Activated naive CD4-positive, alpha-beta T cell (primary cell): ENCODE measurements at places on chromosomes 6 and 20.

DNA sequence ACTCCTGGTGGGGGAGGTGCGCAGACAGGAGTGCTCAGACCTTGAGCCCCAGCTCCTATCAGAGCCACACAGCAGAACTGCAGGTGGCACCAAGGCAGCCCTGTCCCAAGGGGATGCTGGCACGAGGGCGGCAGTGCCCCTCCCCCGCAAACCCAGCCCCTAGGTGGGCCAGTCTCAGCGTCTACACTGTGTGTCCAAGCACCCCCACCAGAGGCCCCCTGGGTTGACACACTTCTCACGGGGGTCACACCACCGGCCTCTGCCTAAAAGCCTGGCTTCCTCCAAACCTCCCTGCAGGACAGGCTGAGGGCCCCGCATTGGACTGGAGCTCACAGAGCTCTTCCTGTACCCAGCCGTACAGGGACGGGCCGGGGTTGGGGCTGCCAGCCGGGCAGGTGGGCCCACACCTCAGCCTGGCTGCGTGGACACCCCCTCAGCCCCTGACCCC lies 8.1 kb downstream of the SLC2A4RG start:
- no peak for DNase-seq

GRCh38 chr20:24970030-24970553 lies 21.0 kb downstream of the CST7 start:
- DNase-seq: no peak

GRCh38 chr6:90374201-90374600 lies 77.6 kb upstream of the BACH2 start:
- no peak for DNase-seq

DNA sequence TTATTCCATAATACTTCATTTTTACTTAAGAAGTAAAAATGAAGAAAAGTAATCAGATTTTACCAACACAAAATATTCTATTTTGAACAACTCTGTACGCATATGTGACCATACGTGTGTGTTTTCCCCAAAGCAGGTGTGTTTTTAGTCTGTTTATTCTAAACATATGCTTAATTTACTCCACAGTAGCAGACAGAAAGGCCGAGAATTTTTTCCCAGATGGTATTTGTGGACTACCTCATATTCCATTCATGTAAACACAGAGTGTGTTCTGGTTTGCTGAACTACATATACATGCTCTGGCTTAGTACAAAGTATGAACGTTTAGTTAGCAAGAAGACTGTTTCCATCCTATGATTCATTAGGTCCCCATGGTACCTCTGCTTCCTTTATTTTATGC lies 233.3 kb upstream of the RUNX2 start:
- no peak for DNase-seq

DNA sequence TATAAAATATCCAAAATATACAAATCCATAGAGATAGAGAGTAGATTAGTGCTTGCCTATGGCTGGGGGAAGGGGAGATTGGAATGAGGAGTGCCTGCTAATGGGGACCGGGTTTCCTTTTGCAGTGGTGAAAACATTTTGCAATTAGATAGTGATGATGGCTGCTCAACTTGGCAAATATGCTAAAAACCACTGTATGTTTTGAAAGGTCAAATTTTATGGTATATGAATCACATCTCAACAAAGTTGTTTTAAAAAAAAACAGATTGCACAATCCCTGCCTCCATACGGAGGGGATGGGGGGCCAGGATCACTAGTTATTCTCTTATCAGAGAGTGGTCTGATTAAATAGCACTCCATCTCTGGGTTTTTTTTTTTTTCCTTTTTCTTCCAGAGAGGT lies 76.9 kb upstream of the RIPOR2 start:
- no peak for DNase-seq

DNA sequence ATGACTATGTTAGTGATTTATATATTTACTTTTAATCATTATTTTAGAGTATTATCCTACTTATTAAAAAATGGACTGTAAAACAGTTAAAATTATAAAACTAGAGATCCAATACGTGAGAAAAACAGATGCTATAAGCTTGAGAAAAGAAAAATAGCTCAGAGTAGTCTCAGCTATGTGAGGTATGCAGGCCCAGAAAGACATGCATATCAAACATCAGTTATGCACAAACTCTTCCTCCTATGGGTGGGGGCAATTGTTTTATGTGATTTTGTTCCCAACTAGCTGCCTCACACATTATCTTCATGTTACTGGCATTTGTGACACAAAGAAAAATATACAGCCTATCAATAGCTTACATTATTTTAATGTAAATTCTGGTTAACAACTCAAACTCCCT lies 28.8 kb downstream of the RARS2 start:
- DNase-seq: no peak

DNA sequence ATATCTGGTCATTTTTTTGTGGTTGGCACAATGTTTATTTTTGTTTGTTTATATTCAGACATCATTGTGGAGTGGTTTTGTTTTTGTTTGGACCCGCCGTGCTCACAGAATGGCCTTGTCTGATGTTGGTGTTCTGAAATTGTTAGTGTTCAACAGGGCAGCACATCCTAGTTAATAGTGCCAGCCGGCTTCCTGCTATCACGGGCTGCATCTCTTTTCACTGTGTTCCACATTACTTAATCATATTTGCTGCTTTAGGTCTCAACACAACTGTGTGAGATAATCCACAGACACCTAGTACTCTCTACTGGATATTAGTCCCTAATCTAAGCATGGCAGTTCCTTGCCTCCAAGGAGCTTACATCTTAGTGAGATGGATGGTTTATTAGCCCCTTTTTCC lies 2.8 kb upstream of the EIF2S2 start:
- no peak for DNase-seq

GRCh38 chr6:116536216-116536621 lies 9.3 kb downstream of the TRAPPC3L start:
- no peak for DNase-seq

DNA sequence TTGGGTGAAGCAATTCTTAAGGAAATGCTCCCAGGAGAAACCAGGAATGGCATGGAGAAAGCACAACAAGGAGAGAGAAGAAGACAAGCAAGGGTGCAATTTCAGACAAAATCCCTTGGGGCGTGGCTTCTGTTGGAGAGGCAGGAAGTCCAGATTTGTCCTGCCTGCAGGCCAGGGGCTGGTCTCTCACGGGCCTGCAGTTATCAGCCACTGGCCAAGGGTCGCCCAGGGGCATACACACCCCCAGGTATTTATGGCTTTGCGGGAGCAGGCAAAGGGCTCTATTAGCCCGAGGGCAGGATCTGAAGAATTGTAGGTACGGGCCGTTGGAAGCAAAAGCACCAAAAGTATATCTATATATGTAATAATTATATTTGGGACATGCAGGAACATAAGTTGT lies 87.7 kb downstream of the IYD start:
- DNase-seq: no peak

DNA sequence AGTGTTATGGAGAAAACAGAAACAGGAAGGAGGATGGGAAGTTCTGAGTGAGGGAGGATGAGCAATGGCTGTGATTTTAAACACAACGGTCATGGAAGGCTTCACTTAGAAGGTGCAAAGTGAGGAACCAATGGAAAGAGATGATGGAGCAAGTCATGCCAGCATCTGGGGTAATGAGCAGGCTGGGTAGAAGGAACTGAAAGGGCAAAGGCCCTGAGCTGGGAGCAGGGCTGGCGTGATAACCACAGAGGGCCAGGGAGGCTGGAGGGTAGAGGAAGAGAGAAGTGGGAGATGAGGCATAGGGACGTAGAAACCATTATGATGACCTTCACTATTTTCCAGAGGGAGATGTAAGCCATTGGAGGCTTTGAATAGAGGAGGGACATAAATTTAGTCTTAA lies 43.6 kb downstream of the NHLRC1 start:
- DNase-seq: no peak

GRCh38 chr6:30599625-30600324 lies 17.3 kb downstream of the PPP1R10 start:
- DNase-seq: no peak

- DNase-seq: no peak
Measured at GRCh38 chr6:39215640-39216158, 13.6 kb downstream of the KCNK5 start.
